ENCODE measurements at places on chromosomes 5 and 9.

DNA sequence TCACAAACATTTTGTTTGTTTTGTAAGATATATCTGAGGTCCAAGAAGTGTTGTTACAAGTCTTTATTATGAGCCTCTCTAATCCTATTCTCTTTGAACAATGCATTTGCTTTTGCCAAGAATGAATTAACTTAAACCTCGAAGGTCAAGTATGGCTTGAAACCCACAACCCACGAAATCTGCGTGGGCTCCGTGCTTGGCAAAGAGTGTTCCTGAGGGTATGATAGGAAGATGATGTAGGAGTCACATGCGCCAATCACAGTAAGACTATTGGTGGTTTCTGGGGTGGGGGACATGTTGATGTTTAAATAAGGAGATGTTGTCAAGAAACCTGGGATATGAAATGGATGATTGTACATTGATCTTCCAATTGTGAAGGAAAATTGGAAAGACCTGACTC, 330.8 kb upstream of the RFX3 start:
- no peak for DNase-seq

DNA sequence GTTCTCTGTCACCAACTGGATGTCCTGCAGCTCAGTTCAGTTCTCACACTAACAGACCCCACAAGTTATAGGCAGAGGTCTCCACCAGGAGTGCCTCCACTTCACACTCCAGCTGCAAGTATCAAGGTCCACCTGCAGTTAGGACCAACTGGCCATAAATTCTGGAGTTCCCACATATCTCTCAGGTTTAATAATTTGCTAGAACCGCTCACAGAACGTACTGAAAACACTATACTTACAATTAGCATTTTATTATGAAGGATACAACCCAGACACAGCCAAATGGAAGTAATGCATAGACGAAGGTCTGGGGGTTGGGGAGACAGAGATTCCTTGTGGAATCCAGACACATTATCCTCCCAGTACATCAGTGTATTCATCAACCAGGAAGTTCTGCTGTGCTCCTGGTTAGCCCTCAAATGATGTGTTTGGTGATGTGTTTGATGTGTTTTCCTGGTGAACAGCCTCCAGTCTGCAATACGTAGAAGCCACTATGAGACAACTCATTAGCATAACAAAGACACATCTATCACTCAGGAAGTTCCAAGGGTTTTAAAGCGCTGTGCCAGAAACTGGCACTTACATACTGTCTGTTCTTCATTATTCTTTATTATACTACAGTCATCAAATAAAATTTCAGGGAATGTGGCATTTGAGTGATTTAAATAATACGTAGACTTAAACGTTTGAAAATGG, 25.4 kb downstream of the OGN start:
- no peak for DNase-seq

DNA sequence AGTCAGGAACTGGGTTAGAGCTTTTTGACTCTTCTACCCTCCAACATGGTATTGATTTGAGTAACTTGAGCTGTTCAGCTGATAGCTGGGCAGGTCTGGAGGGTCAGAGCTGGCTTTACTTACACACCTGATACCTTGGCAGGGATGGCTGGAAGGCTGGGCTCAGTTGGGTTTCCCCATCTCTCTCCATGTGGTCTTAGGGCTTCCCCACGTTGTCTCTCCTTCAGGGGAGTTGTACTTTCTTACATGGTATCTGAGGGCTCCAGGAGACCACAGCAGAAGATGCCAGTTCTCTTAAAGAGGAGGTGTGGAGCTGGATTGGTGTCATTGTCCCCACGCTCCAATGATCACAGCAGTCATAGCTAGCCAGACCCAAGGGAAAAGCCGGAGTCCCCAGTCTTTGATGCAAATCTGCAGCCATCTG, 25.6 kb downstream of the ISOC1 start:
- no peak for DNase-seq

GRCh38 chr9:97411789-97412625, at the start of gene TDRD7:
TSS of gene TDRD7 (plus strand) at chr9:97412096. CDS start at chr9:97428466, 16,370 bp downstream.
- DNase-seq = peak; percentile 85

GRCh38 chr5:152649609-152650008, 244.5 kb upstream of the NMUR2 start:
- DNase-seq = no peak

GRCh38 chr5:180007582-180007981, 64.0 kb downstream of the RNF130 start:
- DNase-seq = no peak

GRCh38 chr9:108655818-108656217, 200.0 kb downstream of the ACTL7B start:
- DNase-seq = no peak

DNA sequence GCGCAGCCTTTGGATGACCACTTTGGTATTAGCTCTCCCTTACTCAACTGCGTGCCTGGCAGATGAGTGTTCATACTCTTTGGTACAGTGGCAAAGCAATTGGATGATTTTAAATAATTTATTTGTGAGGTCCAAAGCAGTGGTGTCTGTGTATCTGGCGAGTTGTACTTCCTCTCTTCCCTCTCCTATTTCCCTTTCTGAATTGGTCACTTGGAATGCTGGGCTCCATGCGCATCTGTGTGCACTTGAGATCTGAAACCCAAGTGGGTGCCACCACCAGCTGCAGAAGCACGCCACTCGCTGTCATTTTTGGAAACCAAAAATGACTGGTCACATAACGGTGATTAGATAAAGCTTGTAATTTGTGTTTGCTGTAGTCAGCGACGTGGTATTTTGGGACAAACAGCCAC, 386.0 kb upstream of the KLF4 start:
- DNase-seq = no peak

- DNase-seq = no peak
Measured at GRCh38 chr5:175284806-175285205, 159.2 kb downstream of the DRD1 start.

GRCh38 chr9:127448112-127448805, 2.9 kb downstream of the RPL12 start:
- DNase-seq = no peak

DNA sequence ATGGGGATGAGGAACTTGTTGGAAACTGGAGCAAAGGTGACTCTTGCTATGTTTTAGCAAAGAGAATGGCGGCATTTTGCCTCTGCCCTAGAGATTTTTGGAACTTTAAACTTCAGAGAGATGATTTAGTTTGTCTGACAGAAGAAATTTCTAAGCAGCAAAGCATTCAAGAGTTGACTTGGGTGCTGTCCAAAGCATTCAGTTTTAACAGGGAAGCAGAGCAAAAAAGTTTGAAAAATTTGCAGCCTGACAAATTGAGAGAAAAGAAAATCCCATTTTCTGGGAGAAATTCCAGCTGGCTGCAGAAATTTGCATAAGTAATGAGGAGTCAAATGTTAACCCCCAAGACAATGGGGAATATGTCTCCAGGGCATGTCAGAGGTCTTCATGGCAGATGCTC, 682.3 kb upstream of the ST8SIA4 start:
- no peak for DNase-seq

- DNase-seq = no peak
Measured at GRCh38 chr9:71675857-71676165, 92.5 kb downstream of the CEMIP2 start.

Measured in 8988T (cell line).